ENCODE measurements at places on chromosomes 1 and 21.

DNA sequence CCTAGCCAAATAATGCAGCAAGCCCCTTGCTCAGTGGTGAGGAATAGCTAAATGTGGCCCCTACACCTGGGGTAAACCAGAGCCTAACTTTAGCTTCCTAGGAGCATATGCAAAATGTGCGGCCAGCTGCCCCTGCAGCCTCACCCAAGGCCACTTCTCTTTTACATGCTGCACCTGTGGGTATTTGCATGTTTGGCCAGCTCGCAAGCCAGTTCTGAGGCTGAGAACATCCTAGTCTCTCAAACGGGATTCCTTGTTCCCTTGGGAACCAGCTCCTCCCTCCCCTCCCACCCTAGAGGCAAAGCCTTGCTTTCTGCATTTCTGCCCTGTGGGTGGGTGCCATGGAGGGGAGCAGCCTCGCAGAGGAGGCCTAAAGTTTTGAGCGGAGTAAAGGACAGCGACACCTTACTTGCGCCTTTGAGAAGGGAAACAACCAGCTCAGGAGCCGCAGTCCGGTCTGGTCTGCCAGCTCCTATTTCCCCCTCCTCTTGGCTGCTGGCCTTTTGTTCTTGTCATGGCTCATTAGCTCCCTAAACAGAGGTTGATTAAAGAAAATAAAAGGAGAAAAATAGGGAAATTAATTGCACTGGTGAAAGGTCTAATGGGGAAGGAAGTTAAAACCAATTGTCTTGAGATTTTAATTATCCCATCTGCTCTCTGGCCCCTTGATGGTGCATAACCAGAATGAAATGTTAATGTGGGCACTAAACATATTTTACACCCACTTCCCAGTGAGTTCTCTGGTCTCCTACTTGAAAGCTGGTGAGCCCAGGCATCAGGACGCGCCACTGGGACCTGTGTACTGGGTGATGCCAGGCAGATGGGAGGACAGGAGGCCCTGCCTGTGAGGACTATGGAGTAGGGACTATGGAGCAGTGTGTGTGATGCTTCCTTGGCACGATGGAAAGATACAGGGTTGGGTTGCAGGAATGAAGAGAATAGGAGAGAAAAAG lies 68.7 kb downstream of the TEX35 start:
- DNase-seq, result no peak

DNA sequence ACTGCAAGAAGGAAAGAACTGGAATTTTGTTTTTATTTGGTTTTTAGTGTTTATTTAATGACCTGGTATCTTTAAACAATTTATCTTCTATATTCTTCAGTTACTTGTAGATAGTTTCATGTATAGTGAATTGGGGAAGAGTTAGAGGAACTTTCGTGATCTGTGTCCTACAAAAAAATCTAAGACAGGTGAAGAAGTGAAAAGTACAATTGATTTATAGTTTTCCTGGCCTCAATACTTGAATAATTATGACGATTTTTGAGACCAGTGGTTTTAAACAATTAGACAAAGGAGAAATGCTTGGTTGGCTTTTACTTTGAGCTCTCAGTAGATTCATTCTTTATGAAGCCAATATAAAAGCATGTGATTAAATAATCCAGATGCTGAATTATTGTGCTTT lies 7.5 kb downstream of the MIER1 start:
- no peak for DNase-seq

DNA sequence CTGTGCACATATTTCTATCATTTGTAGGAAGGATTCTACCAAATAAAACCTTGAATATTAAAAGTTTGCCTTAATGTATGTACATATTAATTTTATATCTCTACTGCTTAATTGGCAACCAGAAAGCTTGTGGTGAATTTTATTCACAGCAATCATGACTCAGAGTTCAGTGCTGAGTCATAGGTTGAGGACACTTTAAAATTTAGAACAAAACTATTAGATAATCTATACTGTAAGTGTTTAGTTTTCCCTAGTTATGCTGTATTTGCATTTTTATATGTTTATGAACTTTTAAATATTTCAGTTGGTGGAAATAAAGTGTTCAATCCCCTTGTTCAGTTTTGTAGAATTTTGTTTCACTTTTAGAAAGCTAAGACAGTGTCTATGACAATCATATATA lies 841.5 kb downstream of the KCNT2 start:
- no peak for DNase-seq

DNA sequence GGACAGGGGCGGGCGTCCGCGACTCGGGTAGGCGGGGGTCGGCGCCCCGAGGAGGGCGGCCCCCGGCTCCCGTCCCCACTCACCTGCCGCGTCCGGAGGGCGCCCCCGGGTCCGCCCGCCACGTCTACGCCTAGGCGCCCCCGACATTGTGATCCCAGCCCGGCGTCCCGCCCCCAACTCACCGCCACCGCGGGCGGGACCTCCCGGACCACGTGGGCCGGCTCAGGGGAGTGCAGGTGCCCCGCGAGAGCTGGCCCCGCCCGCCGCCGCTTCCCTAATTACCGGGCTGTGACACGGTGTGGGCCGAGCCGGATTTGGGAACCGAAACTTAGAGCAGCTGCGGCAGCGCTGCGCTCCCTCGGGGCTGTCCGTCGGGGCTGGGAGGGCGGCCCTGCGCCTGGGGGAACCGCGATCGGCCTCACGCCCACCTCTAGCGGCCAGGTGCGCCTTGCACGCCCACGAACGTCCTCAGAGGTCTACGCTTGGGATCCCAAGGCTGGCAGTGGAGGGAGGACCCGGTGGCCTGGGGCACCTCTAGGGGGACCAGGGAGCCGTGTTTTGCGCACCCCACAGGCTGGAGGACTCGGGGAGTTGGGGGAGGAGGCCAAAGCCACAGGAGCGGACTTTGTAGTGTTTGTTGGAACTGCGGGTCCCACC lies 521 bp upstream of the NADK start:
- peak; percentile 45 for DNase-seq

GRCh38 chr1:54125386-54126070 lies 27.3 kb downstream of the CDCP2 start:
- DNase-seq, result no peak

GRCh38 chr1:67342076-67342890 lies 34.6 kb downstream of the IL12RB2 start:
- DNase-seq, result no peak

DNA sequence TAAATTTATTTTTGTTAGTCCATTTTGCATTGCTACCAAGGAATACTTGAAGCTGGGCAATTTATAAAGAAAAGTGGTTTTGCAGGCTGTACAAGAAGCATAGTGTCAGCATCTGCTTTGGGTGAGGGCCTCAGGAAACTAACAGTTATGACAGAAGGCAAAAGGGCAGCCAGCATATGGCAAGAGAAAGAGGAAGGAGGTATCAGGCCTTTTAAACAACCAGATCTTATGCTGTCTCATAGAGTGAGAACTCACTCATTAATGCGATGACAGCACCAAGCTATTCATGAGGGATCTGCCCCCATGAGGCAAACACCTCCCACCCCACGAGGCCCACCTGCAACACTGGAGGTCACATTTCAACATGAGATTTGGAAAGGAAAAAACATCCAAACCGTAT lies 898.4 kb downstream of the KCNT2 start:
- DNase-seq, result no peak

DNA sequence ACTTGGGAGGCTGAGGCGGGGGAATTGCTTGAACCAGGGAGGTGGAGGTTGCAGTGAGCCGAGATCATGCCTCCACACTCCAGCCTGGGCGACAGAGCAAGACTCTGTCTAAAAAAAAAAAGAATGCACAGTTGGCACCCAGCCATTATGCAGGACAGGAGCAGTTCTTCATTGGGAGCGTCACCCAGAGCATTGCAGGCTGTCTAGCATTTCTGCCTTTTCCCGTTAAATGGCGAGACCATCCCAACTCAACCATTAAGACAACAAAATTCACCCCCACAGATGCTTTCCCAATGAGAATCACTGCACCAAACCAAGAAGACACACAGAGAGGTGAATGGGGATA lies 105.8 kb downstream of the EDEM3 start:
- DNase-seq, result no peak

DNA sequence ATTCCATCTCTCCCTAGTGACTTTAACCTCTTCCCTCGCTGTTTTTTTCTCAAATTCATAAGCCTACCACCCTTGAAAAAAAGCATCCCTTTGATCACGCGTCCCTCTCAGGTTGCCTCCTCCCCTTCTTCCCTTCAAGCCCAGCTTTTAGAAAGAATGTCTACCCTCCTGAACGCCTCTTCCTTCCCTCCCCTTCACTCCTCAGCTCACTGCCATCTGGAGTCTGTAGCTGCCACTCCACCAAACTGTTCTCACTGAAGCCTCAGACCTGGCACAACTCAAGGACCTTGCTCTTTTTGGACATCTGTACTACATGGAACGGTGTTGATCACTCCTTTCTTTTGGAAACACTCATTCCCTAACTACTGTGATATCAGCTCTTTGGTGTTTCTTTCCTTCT lies 80.6 kb downstream of the SLC25A24 start:
- no peak for DNase-seq

- peak; percentile 73 for DNase-seq
Measured at GRCh38 chr1:68111519-68112436, 61.4 kb upstream of the DIRAS3 start.

DNA sequence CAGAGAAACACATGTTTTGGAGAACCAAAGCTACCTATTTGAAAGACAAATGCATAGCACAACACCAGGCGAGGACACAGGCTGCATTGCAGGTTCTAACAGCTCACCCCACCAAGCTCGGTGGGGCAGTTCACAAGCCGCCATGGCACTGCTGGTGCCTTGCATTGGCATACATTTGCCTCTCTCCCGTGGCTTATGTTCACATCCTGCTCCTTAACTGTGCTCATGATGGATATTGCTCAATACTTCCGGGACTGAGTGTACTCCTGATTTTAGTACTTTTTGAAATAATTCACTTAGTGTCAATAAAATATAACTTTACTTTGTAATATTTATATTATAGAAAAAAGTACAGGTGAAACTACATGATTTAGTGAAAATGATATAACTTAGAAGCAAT lies 1187.4 kb upstream of the NCAM2 start:
- DNase-seq, result no peak

- no peak for DNase-seq
Measured at GRCh38 chr1:116095027-116095426, 16.2 kb upstream of the MAB21L3 start.

DNA sequence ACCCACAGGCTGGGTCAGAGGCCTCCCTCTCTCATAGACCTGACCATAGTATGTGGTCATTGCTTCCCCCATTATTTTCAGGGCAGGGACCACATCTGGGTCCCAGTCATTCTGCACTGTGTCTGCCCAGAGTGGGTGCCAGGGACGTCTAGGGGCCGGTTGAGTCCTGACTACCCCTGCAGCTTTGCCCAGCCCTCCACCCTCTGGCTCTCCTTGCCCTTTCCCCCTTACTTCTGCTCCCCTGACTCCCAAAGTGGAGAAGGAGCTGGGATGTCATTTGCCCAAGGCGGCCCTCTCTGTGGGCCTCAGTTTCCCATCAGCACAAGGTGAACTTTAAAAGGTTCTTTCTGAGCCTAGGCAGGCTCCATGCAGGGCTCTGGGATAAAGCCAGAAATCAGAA lies 4.3 kb upstream of the TTC22 start:
- DNase-seq, result no peak

DNA sequence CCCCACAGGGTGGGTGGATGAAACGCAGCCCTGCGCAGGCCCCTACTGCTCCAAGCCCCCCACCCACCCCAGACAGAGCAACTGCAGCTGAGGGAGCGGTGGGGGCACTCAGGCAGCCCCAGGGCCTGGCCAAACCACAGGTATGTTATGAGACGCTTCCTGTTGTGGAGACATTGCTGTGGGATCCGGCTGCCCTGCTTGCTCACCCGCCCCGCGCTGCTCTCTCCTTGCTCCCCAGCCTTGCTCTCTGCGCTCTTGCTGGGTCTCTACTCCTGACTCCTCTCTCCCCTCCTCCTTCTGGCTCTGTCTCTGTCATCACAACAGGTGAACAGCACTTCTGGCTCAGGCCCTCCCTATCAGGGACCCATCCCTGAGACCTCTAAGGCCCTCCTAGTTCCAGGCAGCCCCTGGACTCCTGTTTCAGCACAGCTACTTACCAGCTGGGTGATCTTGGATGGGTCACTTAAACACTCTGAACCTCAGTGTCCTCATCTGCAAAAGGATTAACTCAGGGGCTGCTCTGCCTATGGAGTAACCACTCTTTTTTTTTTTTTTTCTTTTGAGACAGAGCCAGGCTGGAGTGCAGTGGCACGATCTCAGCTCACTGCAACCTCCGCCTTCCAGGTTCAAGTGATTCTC lies 15.9 kb downstream of the COL8A2 start:
- DNase-seq, result no peak

DNA sequence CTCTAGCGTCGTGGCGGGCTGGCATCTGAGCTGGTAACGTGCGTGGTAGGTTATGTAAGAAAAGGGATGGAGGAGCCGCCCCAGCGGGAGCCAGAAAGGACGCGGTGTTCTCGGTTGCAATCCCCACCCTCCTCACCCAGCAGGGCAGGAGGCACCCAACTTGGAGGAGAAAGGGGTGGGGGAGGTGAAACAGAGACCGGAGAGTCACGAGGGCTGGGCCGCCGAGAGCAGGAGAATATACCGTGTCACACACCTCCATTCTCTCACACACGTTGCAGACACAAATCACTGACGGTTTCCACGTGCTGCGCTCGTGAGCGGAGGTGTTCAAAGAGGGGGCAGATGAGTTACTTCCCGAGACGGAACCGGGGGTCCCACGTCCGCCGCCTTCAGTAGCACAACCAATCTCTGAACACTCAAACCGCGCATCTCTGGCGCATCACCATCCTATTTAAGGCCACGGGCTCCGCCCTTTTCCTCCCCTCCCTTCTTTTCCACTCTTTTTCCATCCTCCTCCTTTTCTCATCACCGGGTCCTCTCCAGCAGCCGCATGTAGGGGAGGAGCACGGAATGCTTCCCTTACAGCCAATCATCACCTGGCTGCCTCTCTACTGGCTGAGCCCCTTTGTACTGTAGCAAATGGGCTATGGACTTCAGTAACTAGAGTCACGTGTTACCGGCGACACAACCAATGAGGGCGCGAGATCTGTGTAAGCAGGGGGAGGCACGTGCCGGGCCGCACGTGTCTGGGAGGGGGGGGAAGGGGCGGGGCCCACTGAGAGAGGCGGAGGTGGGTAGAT lies at the start of gene CIART:
Gene CIART (plus strand): TSS at position 797 of the 800 bp plus-strand sequence. CDS start 714 bp downstream, outside the sequence.
- DNase-seq, result peak; percentile 99

GRCh38 chr21:26553898-26554297 lies 19.2 kb downstream of the CYYR1 start:
- DNase-seq, result no peak

DNA sequence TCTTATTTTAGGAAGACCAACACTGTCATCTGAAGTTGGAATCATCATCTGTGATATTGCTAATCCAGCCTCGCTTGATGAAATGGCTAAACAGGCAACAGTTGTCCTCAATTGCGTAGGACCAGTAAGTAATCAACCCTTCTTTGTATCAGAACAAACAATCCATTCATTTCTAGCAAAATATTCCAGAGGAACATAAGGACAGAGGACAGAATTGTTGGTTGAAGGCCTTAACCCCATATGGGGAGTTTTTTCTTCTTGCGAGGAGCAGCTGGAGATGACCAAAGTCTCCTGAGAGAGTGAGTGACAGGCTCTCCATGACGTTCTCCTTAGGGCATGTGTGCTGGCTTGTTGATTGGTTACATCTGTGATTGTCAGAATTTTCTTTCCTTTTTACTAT lies 2.7 kb downstream of the SCCPDH start:
- no peak for DNase-seq
